ENCODE measurements at places on chromosomes 12 and 14.

DNA sequence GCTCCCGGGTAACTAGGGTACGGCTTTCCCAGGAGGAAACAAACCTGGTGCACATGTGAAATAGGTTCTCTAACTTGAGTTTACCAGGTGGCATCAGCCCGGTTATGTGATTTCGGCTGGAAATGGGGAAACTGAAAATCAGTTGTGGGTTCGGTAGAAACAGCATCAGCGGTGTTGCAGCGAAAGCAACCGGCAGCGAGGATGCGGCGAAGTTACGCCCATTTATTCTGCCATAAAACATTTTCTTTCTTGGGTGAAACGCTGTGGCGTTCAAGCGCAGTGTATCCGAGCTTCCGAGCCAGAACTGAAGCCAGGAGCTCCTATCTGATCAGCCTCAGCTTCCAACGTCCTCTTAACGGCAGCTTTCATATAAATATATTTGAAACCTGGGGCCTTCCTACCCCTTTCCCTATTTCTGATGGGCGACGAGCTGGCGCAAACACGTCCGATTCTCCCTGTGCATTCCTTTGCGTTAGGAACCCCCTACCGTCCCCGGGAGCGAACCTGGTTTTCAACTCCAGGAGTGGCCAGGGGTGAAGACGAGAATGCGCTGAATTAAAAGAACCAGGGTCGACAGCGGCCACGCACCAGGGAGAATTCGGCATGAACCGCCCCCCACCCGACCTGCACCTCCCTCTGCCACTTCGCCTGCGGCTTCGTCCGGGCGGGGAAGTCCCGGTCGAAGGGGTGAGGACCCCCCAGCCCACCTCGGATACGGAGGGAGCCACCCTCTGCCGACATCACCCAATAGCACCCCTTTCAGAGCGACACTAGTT, 1.6 kb downstream of the DPF3 start:
- DNase-seq, result no peak

- no peak for DNase-seq
Observed at GRCh38 chr12:107326237-107326636, 232.9 kb upstream of the CRY1 start.

- DNase-seq, result no peak
Observed at GRCh38 chr14:66482873-66483272, 3.3 kb upstream of the CCDC196 start.

GRCh38 chr12:60803147-60803546, 1207.3 kb downstream of the SLC16A7 start:
- peak; percentile 0 for DNase-seq

DNA sequence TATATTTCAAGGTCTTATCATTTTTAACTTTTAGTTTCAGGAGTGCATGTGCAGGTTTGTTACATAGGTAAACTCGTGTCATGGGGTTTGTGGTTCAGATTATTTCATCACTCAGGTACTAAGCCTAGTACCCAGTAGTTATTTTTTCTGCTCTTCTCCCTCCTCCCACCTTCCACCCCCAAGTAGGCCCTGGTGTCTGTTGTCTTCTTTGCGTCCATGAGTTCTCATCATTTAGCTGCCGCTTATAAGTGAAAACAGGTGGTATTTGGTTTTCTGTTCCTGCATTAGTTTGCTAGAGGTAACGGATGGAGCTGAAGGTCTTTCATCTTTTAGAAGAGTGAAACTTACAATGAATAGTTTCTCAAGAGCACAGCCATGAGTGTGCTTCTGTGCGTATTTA, 24.4 kb downstream of the PIWIL1 start:
- DNase-seq, result no peak

- DNase-seq, result no peak
Observed at GRCh38 chr14:34348592-34348991, 113.4 kb downstream of the SPTSSA start.

GRCh38 chr12:52533686-52534470, 13.7 kb upstream of the KRT5 start:
- DNase-seq, result no peak

Measured in AG08396 (cell line).